Activated CD8-positive, alpha-beta memory T cell treated with anti-CD3 and anti-CD28 coated beads for 1 hour (primary cell): ENCODE measurements at places on chromosomes 13 and 19.

GRCh38 chr19:55227241-55228014 lies 1.1 kb downstream of the TMEM86B start:
- no peak for DNase-seq

GRCh38 chr13:74706801-74707200 lies 572.6 kb upstream of the KLF12 start:
- no peak for DNase-seq

DNA sequence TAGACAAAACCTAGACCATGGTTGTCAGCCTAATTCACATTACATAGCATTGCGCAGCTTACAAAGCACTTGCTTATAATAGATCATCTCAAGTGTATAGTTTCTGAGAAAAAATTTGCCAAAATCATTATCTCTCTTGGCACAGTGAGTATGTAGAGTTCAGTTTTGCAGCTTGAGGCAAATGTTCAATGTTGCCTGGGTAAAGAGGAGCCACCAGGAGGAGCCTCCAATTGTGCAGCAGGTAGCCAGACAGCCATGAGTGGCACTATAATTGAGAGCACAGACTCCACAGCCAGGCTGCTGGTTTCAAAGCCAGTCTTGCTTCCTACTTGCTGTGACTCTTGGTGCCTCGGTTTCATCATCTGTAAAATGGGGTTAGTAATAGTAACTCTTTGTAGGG lies 24.0 kb upstream of the OLFM4 start:
- no peak for DNase-seq

- DNase-seq = no peak
Measured at GRCh38 chr13:95185851-95186250, 115.4 kb downstream of the ABCC4 start.

- no peak for DNase-seq
Measured at GRCh38 chr13:87208636-87209035, 462.5 kb upstream of the SLITRK5 start.

DNA sequence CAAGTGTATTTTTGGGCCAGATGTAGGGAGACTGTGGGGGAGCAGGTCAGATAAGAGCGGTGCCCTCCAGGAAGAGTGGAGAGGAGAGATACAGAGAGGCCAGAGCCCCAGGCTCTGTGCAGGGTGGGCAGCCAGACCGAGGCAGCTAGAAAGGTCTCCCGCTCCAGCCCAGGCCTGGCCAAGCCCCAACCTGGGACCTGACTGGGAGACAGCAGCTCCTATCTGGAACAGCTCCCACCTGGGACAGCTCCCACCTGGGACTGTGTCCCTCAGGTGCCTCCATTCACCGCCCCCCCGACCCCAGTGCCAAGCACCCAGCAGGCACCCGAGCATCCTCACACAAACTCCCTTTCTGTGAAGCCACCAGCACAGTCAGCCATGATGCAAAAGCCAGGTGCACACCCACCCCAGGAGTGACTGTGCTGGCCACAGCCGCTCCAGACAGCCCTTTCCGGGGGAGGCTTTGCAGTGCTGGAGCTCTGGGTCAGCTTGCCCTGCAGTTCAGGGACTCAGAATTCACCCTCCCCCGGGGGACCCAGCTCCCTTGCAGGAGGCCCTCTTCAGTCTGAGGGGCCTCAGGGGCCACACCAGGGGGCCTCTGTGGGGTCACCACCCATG lies 2.1 kb upstream of the GRTP1 start:
- no peak for DNase-seq

DNA sequence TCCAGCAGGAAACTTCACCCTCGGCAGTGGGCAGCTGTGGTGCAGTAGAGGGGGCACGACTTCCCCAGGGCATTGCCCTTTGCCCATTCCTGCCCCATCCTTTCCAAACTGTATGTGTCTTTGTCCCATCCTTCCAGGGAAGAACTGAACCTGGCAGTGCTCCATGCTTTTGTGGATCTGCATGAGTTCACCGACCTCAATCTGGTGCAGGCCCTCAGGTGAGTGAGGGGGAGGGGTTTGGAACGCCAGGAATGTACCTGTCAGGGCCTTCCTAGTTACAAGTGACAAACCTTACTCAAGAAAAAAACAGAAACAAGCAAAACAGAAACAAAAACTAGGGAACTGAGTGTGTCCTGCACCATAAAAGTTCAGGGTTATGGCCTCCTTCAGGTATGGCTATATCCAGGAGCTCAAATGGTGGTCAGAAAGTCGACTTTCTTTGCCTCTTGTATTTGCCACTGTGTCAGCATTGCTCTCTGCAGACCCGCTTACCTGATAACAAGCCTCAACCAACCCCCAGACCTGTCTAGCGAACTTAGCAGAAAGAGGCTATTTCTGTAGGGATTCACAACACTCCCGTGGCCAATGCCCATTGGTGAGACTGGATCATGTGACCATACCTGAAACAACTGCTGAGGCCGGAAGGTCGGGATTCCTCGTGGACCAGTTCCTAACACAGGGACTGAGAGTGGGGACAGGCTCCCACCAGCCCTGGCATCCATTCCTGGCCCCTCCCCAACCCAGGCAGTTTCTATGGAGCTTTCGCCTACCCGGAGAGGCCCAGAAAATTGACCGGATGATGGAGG lies 4.2 kb downstream of the CYTH2 start:
- DNase-seq = no peak

DNA sequence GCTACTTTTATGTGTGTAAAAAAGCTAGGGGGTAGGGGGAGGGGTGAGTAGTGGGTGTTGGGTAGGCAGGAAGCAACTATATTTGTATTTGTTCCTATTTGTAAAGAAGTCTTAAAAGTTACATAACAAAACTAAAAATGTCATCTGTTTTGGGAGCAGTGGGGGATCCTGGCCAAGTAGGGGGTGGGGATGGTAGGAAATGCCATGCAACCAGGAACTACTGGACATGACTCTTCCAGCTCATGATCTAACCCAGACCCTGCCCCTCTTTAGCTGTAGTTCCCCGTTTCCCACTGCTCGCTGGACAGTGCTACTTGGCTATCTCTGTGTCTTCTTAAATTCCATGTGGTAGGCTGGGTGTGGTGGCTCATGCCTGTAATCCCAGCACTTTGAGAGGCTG lies 3.2 kb downstream of the GTF3A start:
- DNase-seq = no peak

DNA sequence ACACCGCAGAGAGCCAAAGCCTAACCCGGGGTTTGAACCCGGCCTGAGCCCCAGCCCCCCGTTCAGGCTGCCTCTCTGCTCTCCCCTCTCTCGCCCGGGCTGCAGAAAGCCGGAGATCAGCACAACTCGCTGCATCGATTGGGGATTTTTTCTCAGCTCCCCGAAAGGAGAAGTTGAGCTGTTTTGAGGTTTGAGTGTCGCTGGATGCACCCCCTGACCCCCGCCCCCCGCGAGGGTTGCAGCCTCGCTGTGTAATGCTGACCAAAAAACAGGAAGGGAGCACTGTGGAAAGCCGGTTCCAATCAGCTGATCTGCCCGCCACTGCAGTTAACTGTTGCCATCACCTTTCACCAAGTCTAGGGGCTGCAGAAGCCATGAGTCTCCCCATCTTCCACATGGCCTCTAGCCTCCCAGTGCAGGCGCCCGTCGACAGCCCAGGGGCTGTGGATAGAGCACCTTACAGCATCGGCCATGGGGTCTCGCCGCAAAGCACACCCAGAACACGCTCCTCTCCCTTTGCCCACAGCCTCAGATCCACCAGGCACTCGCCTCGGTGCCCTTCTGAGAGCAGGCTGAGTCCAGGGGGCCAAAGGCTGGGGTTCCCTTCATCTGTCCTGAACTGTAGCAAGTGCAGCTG lies 34.5 kb downstream of the MYO9B start:
- DNase-seq = no peak

DNA sequence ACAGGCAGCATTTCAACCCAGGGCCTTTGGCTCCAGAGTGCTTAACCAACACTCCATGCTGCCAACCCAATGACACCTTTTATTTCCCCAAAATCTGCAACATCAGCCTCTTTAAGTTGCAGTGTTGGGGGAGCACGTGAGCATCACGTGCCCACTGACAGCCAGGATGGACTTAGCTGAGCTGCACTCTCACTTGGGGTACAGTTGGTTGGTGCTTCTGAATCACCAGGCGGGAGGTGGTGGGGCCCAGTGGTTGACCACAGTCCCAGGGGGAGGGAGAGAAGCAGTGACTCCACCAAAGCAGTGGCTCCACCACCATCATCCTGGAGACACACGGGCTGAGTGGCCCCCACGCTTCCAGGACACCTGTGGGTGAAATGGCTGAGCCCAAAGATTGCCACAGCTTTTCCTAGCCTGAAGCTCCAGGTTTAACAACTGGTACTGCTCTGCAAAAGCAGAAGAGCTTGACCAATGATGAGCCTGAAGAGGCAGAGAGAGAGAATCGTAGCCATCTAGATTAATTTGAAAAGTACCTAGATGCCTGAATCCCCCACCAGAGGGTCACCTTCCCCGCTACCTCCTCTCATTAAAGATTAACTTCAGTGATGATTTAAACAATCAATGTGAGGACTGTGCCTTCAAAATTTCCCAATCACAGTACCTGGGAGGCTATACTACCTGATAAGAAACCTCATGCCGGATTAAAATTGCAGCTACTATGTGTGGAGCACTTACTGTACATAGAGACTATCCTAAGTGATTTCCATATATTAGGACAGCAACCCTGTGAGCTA lies 193.8 kb downstream of the FOXO1 start:
- DNase-seq = no peak
